Heart left ventricle (tissue), 16 donors: ENCODE measurements at places on chromosomes 4 and X. TPM values are rescaled to one million over a fixed set of nuclear protein-coding genes. Genes with fewer than 3 reads are reported as not detected.

The ZBTB33 gene
- total RNA-seq = 7.1 TPM

The CFAP299 gene
- not detected for total RNA-seq

The MSANTD1 gene
- total RNA-seq = 0.64 TPM

The HDX gene
- 1.7 TPM for total RNA-seq

The BTK gene
- total RNA-seq = 0.32 TPM

The GAGE2A gene
- total RNA-seq = not detected

The CRLF2 gene
- not detected for total RNA-seq

The DMRTC1B gene
- total RNA-seq = not detected

The SSX5 gene
- total RNA-seq = not detected

The PNMA6F gene
- not detected for total RNA-seq

The NAP1L5 gene
- 2.9 TPM for total RNA-seq
